Right atrium auricular region (tissue), 2 donors: ENCODE measurements at places on chromosomes 11 and 22. TPM values are rescaled to one million over a fixed set of nuclear protein-coding genes. Genes with fewer than 3 reads are reported as not detected.

DNA sequence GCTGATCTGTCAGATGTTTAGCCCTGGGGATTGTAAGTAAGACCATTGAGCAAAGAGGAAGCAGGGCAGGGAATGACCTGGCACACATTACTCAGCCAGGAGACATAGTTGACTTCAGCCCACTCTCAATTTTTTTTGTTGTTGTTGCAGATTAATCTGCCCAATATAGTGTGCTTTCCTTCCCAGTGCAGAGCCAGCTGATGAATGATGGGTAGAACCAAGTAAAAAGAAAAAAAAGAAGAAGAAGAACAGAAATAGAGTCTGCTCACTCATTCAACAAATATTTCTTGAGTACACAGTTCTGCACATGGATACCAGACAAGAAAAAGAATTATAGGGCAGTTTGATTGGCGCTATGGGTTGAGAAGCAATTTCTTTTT, 292.7 kb downstream of the ETS1 start:
- no peaks in the 10 kb centered on the region for H3K27me3 ChIP-seq
- H3K4me1 ChIP-seq: peaks cover 49% of the 10 kb centered on the region
- no peaks in the 10 kb centered on the region for H3K36me3 ChIP-seq
- DNase-seq: no peak
- no peak overlapping the region for H3K27ac ChIP-seq
- H3K4me3 ChIP-seq: no peak overlapping the region

- H3K4me3 ChIP-seq: no peak overlapping the region
- DNase-seq: no peak
- no peaks in the 10 kb centered on the region for H3K36me3 ChIP-seq
Measured at GRCh38 chr11:134742224-134742612, 330.2 kb upstream of the B3GAT1 start.

GRCh38 chr11:6638429-6638828, 17.2 kb downstream of the DCHS1 start:
- H3K36me3 ChIP-seq: peaks cover 21% of the 10 kb centered on the region
- no peak for DNase-seq
- no peaks in the 10 kb centered on the region for H3K4me1 ChIP-seq
- H3K4me3 ChIP-seq: no peak overlapping the region

DNA sequence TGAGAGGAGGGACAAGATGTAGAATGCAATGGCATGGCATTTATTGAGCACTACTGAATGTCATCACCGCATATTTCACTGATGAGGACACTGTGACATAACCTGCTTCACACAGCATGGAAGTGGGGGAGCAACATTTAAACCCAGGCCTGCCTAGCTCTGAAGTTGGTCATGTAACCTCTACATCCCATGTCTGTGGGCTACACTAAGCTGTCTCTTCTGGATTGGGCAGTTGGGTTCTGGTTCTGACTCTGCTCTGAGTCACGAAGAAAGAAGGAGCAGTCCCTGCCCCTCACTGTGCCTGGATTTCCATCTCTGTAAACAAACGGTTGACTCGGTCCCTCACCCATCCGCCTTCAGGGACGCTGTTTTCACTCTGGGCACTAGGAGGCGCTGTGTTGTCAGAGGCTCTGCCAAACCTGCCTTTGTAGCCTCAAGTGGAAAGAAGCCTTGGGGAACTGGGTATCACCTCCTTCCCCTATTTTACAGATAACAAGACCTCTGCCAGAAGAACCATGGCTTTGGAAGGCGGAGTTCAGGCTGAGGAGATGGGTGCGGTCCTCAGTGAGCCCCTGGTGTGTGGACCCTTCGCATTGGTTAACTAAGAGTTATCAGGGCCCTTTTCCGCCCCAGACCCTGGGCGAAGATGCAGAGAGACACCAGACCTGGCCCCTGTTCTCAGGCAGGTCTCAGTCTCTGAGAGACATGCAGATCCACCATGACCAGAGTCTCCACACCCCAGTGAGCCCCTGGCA, 12.7 kb upstream of the ARHGEF17 start:
- no peaks in the 10 kb centered on the region for H3K27me3 ChIP-seq
- H3K27ac ChIP-seq: no peak overlapping the region
- H3K36me3 ChIP-seq: no peaks in the 10 kb centered on the region
- H3K4me3 ChIP-seq: no peak overlapping the region

GRCh38 chr22:36870250-36870649, 9.4 kb downstream of the NCF4 start:
- no peak overlapping the region for H3K4me3 ChIP-seq
- no peaks in the 10 kb centered on the region for H3K36me3 ChIP-seq
- DNase-seq: no peak
- no peaks in the 10 kb centered on the region for H3K27me3 ChIP-seq
- H3K27ac ChIP-seq: no peak overlapping the region

ISX gene
- total RNA-seq: not detected

DNA sequence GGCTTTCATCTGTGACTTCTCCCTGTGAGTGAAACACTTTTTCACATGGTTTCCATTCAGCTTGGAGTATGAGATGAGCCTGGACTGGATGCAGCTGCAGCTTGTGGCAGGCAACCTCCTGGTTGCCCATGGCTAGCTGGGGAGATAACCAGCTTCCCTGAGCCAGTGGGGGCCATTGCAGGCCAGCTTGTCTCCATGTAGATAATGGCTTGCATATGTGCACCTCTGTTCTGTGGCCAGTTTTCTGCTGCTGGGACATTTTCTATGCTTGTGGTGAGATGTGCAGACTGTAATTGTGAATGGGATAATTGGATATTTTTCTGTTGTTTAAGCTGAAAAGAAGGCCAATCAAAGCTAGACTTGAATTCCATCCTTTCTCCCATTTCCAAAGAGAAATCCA, 38.5 kb downstream of the INSC start:
- no peak overlapping the region for H3K27ac ChIP-seq
- no peak overlapping the region for H3K4me3 ChIP-seq
- no peaks in the 10 kb centered on the region for H3K4me1 ChIP-seq
- no peak for DNase-seq
- H3K36me3 ChIP-seq: no peaks in the 10 kb centered on the region
